HAP-1 (cell line): ENCODE measurements at places on chromosomes 6 and 20.

DNA sequence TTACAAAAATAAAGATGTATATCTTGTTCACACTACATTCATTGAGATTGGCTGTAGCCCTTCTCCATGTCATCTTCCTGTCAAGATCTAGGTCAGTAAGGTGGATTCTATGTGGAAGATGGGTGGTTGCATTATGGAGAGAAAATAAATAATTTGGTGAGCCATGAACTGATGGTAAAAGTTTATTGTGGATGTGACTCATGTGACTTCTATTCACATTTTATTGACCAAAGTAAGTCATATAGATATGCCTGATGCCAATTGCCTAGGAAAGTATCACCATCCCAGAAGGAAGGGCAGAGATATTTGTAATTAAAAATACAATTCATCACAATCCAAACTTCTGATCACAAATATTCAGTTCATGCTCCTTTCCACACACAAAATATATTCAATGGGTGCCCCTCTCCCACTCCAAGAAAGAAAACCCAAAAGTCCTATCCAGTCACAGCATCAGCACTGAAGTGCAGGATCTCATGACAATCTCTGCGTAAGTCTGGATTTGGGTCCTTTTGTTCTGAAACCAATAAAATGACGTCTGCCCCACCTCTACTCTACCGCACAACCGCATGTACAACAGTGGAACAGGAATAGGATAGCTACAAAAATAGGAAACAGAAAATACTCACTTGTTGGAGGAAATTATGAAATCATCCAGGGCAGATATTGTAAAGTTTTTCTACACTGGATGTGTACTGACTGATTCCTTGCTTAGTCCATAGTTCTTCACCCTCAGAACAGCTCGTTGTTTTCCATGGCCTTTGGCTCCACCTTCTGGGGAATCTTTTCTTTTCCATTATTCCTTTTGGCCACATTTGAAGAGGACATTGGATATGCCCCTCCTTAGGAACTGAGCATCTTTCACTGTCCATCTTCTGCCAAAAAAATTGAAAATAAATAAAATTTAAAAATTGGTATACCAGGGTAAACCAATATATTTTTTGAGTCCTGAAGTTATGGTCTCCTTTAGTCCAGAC is 16.1 kb upstream of the SLC17A3 start:
- peak; percentile 53 for DNase-seq

- DNase-seq, result peak; percentile 86
Measured at GRCh38 chr6:117906958-117907600, at the start of gene SLC35F1. TSS of gene SLC35F1 (plus strand) at chr6:117907264.

DNA sequence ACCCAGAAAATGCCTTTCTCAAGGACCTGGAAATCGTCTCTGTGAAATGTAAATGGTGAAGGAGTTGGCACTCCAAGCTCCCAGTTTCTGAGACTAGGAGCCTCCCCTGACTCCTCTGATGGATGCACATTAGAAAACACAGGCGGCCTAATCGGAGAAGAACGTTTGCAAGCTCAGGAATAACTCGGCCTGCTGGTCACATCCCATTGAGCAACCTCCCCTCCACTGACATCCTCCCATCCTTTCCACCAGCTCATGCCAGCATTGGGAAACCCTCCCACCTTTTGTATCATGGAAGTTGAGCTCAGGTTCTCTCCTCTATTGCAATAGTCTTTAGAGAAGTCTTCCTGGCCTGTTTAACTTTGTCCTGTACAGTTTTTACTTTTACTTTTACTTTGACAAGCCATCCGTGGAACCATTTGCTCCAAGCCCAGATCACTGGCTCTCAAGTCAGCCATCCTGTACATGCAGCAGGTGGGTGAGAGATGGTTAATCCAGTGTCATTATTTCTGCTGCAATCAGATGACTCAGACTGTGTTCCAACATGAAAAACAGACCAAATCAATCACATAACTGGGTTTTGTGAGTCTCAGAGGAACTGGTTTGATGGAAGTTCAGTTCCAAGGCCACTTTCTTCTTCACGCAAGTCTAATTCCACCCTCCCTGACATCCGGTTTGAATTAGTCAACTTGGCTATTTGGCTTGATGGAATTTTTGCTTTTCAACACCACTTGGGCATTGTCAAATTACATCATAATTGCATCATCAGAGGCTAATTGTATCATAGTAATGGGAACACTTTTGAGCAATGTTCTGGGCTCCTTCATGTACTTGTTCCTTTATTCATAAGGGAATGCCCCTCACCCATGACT is 619.4 kb upstream of the CDH4 start:
- DNase-seq, result no peak

DNA sequence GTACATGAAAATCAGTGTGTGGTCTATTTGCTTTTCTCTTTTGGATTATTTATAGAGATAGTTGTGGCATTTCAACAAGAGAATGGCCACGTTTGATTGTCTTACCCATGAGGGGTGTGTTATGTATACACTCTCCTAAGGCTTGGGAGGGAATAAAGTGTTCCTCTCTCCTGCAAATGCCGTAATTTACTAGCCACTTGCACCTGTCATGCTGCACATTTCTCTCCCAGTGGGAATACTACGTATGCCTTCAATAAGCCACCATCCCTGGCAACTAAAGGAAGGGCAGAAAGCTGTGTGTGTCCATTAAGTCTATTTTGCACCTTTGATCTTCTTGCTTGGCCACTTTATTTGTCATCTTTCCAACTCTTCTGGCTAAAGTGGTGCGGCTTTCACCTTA is 541.2 kb downstream of the QKI start:
- DNase-seq, result no peak

- DNase-seq, result no peak
Measured at GRCh38 chr20:60365064-60365666, 406.9 kb downstream of the CDH26 start.

- DNase-seq, result no peak
Measured at GRCh38 chr6:49531774-49532569, 18.5 kb upstream of the C6orf141 start.

DNA sequence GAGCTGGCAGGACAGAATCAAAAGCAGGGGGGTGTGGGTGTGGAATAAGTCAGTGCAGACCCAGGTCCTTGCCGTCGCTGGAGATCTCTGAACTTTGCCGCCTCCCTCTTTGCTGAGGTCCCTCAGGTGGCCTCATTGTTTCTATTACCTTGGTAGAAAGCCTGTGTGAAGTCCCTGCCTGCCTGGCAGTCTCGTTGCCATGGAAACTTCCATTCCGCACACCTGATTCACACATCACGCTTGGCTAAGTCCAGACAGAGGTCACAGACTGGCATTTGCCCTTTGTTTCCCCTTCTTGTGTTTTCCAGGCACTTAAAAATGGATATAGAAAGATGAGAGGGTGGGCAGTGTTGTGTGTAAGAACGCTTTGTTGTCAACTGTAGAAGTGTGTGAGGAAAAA is 260.6 kb downstream of the PRL start:
- DNase-seq, result no peak

- DNase-seq, result peak; percentile 77
Measured at GRCh38 chr20:35883778-35884540, 70.3 kb downstream of the SCAND1 start.

DNA sequence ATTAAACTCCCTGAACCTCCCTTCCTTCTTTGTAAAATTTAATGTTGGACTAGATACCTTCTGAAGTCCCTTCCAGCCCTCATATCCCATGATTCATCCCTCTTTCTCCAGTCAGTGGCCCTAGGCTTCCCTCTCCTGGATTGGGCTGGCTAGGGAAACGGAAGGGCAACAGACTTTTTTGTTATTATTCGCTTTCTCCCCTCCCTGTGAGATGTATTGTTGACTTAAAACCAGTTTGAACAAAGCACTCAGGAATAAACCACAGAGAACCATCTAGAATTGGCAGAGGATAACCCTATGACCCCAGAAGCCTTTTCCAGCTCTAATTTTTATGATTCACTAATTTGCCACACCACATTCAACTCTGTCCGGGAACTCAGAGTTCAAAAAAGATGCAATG is 239.7 kb upstream of the SUPT3H start:
- DNase-seq, result no peak

- DNase-seq, result no peak
Measured at GRCh38 chr20:45998761-45999160, 9.9 kb upstream of the MMP9 start.

DNA sequence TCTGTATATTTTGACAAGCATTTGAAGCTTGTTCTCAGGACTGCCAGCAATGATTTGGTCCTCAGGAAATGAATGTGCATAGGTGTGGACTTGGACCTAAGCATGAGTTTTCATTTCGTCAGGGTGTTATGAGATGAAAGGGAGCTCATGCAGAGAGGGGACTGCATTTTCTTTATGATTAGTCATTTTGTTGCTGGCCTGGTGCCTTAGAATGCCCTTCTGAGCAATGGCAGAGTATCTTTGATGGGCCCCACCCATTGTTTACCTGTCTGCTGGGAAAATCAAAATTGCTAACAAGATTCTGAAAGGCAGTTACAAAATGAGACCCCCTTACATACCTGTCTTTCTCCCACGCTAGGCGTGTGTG is 51.5 kb upstream of the MTHFD1L start:
- DNase-seq, result no peak

- DNase-seq, result no peak
Measured at GRCh38 chr20:16528078-16528477, 45.2 kb downstream of the KIF16B start.

DNA sequence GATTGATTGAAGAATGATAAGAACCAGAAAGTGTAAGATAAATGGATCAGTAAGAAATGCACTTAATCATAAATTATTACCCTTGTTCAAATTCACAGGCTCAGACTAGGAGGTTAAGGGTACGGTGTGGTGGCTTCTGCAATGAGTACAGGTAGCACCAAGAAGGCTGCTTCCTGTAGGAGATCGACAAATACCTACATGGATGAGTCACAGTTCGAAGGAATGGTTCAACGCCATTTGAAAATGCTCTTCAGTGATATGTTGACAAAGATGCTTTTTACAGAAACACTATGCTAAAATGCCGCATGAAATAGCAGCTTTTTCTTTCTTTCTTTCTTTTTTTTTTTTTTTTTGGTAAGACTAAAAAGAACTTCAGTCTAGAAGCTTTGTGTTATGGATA is 116.2 kb downstream of the DTNBP1 start:
- DNase-seq, result no peak

- DNase-seq, result no peak
Measured at GRCh38 chr6:35027807-35028206, 113.3 kb downstream of the TCP11 start.

DNA sequence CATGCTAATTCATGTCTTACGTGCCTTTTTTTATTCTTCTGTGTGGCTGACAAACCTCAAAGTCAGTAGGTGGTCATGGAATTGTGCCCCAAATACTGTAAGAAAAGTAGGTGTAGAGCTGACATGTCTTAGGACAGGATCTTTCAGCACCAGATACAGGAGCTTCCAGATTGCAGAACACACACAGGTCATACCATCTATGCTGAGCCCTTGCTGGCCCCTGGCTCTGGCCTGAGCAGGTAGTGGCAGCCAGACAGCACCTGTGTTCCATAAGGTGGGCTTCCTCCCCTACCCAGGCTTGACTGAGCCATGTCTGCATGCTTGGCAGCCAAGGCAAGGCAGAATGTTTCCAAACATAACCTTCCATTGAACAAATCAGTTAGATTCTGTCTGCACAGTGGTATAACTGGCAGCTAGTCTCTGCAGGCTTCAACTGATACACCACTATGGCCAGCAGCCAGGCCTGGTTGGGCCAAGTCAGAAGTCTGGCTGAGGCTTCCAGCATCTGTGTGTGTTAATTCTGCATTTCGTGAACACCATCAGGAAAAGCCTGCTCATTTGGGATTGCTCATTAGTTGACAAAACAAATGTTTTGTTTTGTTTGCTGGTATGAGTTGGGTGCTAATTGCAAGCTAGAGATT is 366.5 kb downstream of the FOXA2 start:
- DNase-seq, result no peak

DNA sequence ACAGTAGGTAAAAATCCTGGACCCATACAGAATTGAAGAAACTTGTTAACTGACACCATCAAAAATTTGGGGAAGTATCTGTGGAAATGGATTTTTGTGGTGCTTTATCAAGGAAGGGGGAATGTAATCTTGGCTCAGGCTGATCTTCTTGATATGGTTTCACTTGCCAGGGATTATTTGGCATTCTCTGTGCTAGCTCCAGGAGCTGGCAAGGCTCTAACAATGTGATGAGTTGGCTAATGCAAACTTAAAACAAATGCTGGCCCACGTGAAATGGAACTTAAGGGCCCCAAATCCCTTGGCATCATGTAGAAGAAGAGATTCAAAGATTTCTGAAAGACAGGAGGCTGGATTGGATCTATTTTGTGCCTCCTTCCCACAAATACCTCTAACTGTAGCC is 13.1 kb downstream of the KCNS1 start:
- DNase-seq, result no peak

DNA sequence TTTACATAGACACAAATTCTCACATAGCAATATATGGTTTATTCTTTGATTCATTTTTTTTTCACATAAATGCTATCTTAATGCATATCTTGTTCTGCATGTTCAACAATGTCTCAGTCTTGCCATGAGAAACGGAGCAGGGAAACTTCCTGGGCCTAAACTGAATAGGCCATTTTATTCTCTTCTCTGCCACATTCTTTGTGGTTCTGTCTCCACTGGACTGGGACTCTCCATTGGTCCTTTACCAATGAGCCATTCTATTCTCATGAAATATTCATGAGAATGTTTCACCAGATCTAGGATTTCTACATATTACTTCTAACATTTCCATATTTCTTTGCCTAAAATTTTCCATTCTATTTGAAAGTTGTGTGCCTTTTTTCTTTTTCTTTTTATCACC is 42.8 kb downstream of the LAMA2 start:
- DNase-seq, result no peak

GRCh38 chr6:113598786-113599185 is 258.4 kb upstream of the MARCKS start:
- no peak for DNase-seq

DNA sequence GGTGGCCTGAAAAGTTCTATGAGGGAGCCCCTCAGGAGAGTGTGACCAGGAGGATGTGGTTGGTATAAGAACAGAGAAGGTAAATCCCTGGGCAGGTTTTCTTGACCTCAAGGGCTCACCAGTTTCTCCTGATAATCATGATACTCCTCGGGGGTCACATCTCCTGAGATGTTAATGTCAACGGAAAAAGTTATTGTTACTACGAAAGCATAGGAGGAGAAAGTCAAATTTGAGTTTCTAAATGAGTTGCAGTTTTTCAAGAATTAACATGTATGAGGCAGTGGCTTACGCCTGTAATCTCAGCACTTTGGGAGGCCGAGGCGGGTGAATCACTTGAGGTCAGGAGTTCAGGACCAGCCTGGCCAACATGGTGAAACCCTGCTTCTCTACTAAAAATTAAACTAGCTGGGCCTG is 23.4 kb downstream of the MGME1 start:
- DNase-seq, result no peak

GRCh38 chr6:151822252-151823111 is 15.0 kb downstream of the ESR1 start:
- no peak for DNase-seq
